ENCODE measurements at places on chromosomes 4 and X.

GRCh38 chr4:76233083-76233482, 18.4 kb upstream of the FAM47E start:
- DNase-seq, result no peak

DNA sequence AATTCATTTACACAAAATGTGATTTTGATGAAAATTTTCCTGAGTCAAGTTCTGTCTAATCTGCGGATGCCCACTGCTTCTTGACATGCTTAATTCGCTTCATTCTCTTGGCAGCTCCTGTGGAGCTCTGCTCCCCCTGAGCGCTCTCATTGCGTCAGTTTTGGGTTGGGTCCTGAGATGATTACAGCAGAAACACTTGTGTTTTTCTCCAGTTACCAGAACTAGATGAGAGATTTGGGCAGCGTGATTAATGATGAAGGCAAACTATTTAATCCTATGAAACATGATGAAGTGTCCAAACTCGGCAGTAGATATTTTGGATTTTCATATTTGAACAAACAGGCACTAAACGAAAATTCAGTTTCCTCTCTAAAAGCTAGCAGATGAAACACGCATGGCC, 4.2 kb upstream of the CXCL1 start:
- DNase-seq, result no peak

- DNase-seq, result no peak
Measured at GRCh38 chrX:151359341-151359740, 37.7 kb upstream of the VMA21 start.

GRCh38 chrX:151713849-151714248, 2.0 kb upstream of the FATE1 start:
- no peak for DNase-seq

DNA sequence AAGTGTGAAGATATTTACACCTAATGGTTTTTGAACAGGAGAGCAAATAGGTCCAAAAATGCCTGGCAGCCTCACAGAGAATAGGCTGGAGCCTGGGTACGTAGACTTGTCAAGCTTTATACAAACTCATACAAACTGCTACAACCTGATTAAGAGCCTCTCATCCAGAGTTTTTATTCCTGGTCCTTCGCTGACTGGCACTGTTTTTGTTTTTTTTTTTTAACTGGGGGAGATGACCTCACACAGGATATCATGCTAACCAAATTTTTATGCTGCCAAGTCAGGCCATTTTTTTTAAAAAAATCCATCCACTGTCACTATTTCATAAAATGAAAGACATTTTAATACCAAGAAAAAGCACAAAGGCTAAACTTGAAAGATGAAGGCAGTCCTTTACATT, 1.9 kb downstream of the FAM114A1 start:
- DNase-seq, result no peak

- DNase-seq, result no peak
Measured at GRCh38 chr4:74093981-74094623, 4.9 kb downstream of the CXCL2 start.

DNA sequence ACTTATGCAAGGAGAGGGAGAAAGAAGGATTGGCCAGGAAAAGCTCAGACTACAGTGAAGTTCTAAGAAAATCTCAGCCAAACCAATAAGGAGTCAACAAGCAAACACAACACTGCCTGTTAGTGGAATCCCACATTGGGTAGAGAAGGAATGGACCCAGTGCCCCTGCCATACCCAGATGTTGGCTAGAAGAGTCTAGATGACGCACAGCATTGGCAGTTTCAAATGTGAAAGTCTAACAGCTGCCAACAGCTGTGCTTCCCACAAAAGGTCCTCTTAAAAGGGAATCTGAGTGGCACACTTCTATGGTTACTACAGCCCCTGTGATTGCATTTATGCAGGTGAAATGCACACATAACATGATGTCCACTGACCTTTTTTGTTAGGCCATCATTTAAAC, 37.2 kb upstream of the CPEB2 start:
- DNase-seq, result no peak

- no peak for DNase-seq
Measured at GRCh38 chr4:151804086-151804630, 43.4 kb upstream of the GATB start.

DNA sequence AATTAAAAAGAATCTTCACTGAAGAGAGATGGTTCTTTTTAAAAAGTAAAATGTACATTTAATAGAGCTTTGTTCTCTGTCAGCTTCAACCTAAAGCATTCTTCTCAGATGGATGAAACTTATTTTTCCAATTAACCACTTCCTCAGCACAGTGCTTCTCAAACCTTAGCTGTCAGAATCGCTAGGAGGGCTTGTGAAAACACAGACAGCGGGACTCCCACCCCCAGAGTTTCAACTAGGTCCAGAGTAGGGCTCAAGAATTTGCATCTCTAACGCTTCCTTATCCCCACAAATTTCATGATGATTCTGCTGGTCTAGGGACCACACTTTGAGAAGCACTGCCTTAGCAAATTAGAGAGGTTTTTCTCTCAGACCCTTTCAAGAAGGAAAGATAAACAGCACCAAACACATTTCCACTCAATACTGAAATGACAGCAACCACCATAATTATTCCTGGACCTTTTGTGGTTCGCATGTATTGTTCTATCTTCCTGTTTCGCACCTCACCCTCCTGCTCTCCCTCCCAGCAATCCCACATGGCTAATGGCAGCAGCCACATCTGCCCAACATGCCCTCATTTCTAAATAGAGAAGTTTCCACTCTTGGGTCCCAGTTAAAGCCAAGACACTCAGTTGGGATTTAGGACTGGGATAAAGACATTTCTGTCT, 73.2 kb downstream of the ZNF827 start:
- DNase-seq, result no peak

DNA sequence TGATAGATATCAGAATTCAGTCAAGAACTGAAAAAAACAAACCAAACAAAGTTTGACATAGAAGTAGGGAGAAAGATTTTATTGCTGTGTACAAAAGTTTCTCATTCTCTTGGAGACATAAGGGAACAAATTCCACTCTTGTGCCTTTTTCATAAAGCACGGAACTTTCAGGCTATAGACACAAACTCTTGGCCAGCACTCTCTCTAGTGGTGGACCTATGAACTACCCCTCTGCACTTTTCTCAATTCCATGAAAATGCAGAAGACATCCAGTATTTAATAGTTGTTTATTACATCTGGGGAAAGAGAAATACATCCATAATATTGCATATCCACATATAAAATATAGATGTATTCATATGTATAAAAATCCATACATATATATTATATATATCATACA, 291.6 kb upstream of the HS3ST1 start:
- DNase-seq, result no peak

GRCh38 chr4:74549936-74550335, 105.0 kb downstream of the AREG start:
- DNase-seq, result no peak

DNA sequence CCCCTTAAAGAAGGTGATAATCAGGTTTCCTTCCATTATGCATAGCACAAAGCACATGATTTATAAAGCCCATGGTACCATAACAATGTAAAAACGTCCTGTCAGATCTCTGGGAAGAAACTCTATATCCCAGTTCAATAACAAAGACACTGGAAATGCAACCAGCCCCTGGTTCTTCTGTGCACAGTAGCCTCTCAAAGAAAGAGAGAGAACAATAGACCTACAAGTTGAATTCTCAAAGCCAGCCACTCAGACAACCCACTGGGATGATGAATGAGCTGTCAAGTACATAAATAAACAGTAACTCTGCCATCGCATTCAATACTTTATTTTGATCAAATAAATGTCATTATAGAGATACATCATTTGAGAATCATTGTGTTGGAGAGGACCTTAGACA, 400.1 kb upstream of the CPEB2 start:
- no peak for DNase-seq

- no peak for DNase-seq
Measured at GRCh38 chr4:120720354-120720934, 202.1 kb downstream of the PRDM5 start.

- no peak for DNase-seq
Measured at GRCh38 chrX:15915959-15916703, 61.5 kb upstream of the AP1S2 start.

- DNase-seq, result no peak
Measured at GRCh38 chrX:51461053-51462044, 35.0 kb downstream of the NUDT11 start.

GRCh38 chrX:154370300-154371016, 4.0 kb downstream of the FLNA start:
- DNase-seq, result no peak

GRCh38 chr4:72531768-72532290, 37.2 kb downstream of the ADAMTS3 start:
- no peak for DNase-seq

DNA sequence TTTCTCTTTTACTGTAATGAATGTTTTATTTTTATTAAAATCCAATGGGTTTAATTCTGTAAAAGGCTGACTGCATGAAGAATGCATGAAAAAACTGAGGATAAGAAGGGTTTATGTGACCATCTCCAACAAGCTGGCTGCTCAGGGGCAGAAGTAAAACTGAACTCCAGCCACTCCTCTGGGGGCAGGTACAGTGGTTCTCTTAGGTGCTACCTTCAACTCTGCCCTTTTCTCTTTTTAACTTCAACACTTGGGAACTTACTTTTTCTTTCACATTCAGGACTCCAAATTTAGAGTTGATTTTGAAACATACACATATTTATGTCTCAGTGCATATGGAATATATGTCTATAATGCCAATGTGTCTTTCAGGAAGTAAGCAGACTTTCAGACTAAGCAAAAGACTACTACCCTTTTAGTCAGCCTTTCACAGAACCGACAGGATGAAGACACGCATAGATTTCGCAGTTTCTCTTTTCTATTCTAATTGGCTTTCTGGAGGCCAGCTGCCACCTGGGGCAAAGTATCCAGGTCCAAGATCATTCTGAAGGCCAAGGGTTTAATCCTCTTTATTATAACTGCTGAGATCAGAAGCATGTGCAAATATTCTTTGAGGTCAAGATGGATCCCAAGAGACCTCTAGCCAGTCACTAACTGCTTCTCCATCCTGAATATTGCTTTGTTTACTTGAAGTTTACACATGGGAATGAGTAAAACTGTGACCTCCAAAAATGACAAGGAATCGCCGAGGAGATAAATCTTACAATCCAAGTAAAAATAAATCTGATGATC, 30.7 kb downstream of the HS3ST1 start:
- no peak for DNase-seq

GRCh38 chr4:80307774-80308465, 27.6 kb upstream of the CFAP299 start:
- no peak for DNase-seq

DNA sequence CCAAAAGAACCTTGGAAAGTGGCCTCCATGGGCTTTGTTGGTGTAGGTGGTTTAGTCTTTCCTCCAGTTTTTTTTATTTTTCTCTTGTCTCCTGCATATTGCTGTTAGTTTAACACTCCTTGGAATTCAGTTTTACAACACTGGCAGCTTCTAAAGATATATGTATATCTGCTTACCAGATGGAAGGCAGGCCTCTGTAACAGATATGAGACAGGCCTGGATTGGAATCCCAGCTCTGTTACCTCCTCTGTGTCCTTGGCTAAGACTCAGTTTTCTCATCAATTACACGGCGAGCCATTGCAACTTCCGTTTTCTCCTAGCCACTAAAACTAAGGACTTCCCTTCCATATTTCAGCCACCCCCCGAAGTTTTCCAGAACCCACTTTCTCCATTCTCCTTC, 133.4 kb upstream of the SMAD1 start:
- DNase-seq, result peak; percentile 31

GRCh38 chrX:15814771-15815365, 24.6 kb downstream of the ZRSR2 start:
- no peak for DNase-seq

DNA sequence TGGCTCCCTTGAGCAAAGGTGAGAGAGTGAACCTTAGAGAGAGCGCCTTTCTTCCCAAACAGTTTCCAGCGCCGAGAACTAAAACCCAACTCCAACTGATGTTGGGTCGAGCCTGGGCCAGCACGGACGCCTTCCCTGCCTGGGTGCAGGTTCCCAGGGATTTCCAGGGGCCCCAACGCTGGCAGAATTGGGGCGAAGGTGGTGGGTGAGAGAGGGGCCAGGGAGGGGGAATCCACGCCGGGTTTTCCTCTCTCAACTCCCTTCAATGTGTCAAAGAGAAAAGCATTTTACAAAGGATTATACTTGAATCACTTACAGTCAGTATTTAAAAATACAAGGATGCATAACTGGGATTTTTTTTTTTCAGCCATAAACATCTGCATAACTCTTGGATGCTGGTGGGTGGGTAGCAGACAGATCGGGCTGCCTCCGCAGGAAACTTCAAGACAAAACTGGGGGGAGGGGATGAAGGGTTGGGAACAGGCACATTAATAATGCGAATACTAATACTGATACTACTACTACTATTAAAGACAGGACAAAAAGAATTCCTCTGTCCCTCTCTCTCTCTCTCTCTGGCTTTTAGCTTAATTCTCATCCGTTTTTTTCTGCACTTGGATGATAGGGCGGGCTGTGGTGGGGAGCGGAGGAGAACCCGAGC, 1.3 kb upstream of the ARX start:
- DNase-seq, result no peak

- DNase-seq, result no peak
Measured at GRCh38 chr4:5804656-5805055, 88.2 kb downstream of the CRMP1 start.

- no peak for DNase-seq
Measured at GRCh38 chrX:13059637-13060499, 15.4 kb upstream of the FAM9C start.

DNA sequence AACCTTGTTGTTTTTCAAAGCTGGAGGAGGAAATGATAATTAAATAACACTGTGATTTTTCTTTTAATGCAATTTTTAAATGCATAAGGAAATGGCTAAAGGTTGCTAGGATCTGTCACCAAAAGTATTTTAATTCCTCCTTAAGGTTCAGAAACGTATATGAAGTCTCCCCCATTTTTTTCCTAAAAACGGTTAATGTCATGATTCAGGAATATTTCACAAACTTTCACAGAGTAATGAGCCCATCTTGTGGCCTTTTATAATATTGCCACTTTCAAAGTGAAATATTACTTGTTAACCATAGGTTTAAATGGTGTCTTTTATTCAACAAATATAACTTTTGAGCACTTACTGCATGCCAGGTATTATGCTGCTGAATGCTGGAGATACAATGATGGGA, 99.5 kb upstream of the USP38 start:
- DNase-seq, result no peak

GRCh38 chrX:11791090-11791489, 33.1 kb downstream of the MSL3 start:
- DNase-seq, result no peak

DNA sequence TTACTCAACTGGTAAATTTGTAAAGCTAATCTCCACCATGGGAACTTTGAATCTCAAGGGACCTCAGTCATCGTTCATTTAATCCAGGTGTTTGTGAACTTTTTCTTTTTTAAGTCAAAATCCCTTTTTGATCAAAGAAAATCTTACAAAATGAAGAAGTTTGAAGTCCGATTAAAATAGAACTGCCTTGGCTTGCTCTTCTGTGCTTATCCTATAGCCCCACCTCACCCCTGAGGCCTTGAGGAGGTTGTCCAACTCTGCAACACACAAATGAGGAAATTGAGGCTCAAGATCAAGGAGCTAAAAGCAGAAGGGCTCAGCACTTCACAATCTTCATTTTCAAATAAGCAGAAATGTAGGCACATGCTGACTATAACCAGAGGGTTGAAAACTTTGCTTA, 240.3 kb upstream of the SFRP2 start:
- DNase-seq, result no peak

- DNase-seq, result no peak
Measured at GRCh38 chr4:180150818-180151217, 2092.4 kb upstream of the TENM3 start.

All from fibroblast of skin of left biceps (primary cell).